Muscle of leg (tissue), 16 donors: ENCODE measurements at places on chromosomes 1 and 21. TPM values are rescaled to one million over a fixed set of nuclear protein-coding genes. Genes with fewer than 3 reads are reported as not detected.

- no peak for DNase-seq
Measured at GRCh38 chr1:7444363-7444762, 326.7 kb upstream of the VAMP3 start.

GRCh38 chr1:206631085-206631509 lies 4.2 kb upstream of the DYRK3 start:
- DNase-seq = peak; percentile 96

DNA sequence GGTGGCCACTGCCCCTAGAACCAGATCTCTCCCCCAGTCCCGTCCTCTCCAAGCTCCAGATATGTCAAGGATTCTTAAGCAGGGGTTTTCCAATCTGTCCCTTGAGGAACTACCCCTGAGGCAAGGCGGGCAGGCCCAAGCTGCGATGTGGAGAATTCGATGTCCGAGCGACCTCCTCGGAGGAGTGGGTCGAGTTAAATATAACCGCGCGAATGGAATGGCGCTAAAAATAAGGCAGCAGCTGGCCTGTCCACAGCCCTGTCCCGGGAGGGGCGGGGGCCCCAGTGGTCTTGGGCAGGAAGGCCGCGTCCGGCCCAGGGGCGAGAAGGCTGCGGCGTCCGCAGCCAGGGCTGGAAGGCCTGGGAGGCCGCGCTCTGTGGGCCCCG lies 5.8 kb upstream of the FOXD3 start:
- DNase-seq = peak; percentile 68

- no peak for DNase-seq
Measured at GRCh38 chr1:171219346-171220080, 28.8 kb upstream of the FMO1 start.

GRCh38 chr1:82799261-82799660 lies 998.5 kb downstream of the ADGRL2 start:
- no peak for DNase-seq

GRCh38 chr1:45230537-45230936 lies 24.1 kb upstream of the ZSWIM5 start:
- DNase-seq = no peak

DNA sequence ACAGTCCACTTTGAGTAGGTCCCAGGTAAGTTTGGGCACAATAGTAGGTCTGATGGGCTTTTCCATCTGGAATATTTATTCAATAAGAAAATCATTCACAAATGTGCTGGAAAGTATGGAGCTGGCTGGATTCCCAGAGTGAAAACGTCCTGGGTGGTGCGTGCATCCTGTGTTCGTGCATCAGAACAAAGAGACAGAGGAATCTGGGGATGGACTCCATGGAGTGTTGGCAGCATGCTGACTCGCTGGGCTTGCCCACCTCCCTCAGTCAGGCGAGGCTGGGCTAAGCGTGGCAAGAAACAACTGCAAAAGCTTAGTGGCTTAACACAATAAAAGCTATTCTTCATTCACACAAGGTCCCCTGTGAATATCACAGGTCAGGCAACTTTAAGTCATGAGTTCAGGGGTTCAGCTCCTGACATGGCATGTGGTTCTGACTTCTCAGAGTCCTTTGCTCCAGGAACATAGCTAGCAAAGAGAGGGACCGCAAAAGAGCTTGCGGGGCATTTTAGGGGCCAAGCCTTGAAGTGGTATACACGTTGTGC lies 151.6 kb upstream of the ZNF644 start:
- DNase-seq = peak; percentile 73

DNA sequence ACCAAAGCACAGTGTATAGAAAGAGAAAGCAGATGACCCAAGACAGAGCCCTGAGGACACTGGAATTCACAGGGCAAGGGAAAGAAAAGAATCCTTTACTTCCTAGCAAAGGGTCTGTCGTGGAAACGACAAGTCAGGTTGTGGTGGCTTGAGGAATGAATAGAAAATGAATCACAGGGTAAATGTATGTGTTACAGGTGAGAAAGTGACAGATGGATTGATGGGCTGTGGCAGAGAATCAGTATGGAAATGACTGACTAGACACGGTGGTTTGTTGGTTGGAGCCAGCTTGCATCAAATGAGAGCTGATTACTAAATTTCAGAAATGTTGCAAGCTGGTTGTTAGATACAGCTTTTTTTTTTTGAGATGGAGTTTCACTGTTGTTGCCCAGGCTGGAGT lies 46.9 kb downstream of the PTP4A2 start:
- no peak for DNase-seq

- no peak for DNase-seq
Measured at GRCh38 chr1:61160526-61160925, 78.2 kb downstream of the NFIA start.

- no peak for DNase-seq
Measured at GRCh38 chr1:45785583-45785982, 17.8 kb upstream of the MAST2 start.

- DNase-seq = no peak
Measured at GRCh38 chr1:161307892-161308638, 1.7 kb downstream of the MPZ start.

DNA sequence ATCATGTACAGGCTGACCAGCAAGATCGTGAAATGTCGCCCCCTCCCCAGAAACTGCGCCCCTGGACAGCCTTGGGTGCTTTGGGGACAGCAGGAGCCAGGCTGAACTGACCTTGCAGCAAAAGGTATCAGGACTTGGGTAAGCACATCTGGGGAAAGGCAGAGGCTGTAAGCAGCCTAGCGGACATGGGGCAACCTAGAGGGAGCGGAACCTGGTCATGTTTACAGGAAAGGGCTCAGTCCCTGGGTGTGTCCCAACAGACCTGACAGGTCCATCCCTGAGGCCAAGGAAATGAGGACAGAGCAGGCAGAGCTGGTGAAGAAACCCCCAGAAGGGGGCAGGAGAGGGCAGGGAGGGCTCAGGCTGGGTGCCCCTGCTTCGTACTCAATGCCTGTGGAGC lies 3.1 kb upstream of the S100A8 start:
- DNase-seq = no peak

GRCh38 chr1:211036381-211037060 lies 97.4 kb downstream of the KCNH1 start:
- DNase-seq = no peak

- no peak for DNase-seq
Measured at GRCh38 chr1:17948594-17948993, 159.0 kb upstream of the IGSF21 start.

- DNase-seq = no peak
Measured at GRCh38 chr1:58802640-58803399, 19.0 kb upstream of the JUN start.

DNA sequence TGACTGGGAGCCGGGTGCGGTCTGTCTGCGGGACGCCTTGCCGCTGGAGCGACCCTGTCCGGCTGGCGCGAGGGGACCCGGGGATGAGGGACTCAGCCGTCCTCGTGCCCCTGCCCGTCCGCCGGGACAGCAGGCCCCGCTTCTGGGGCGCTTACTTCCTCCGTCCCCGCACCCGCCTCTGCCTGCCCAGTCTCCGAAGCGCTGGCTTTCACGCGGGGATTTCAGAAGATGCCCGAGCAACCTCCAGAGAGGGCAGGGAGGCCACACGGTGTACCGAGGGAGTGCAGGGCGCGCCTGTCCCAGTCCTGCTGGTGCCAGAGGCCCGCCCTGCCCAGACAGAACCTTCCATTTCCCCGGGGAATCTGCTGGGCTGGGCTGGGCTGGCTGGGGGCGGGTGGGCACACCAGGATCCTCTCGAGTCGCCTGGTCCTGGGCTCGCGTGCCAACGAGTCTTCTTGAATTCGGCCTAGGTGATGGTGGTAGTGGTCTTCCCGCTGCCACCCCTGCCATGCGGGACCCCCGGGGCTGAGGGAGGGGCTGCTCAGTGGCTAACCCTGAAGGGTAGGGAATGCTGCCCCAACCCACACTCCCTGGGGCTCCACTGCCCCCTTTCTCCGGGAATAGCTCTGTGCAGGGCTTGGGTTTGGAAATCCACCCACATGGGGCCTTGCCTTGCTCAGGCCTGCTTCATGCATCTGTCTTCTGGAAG lies 2.5 kb upstream of the TRPM2 start:
- no peak for DNase-seq

DNA sequence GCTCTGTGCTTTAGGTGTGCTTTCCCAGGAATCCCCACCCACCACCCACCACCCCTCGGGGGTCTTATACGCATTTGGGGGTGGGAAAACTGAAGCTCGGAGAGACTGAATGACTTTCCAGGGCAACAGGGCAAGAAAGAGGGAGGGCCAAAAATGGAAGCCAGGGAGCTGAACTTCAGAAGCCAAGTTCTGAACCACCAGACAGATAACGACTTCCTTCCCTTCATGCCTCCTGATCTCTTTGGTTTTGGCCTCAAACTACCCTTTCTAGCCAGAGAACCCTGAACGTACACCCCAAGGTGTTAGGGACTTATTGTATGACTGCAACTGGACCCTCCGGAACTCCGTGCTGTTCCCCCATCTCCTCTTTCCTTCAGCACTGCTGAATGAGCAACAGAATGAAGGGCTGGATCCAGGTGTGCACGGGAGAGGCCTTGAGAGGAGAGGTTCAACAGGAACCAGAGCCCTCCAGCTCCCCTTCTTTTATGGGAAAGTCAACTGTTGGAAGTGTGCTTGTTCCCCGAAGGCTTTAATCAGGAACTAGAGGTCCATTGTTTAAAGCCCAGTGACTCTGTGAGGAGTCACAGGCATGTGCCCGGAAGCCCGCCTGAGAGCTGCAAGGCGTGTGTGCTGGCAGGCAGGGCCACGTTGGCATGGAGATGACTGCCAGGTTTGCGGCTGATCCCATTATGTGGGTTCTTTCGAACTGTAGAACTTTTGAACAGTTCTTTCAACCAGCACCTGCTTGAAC lies 3.1 kb downstream of the BACE2 start:
- peak; percentile 38 for DNase-seq

GRCh38 chr1:28877132-28877781 lies 37.1 kb upstream of the EPB41 start:
- peak; percentile 76 for DNase-seq

DNA sequence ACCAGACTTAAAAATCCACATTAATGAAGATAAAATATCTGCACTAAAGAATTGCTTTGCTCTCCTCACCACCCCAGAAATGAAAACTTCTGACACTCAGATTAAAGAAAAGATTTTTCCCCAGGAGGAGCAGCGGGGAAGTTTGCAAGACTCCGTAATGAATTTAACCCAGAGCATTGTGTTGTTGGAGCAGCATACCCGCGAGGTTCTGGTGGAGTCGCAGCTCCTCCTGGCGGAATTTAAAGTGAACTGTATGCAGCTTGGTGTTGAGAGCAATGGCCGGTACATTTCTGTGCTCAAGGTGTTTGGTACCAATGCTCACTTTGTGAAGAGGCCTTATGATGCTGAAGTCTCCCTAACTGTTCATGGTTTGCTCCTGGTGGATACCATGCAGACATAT lies 46.4 kb downstream of the VPS13D start:
- DNase-seq = peak; percentile 30

GRCh38 chr1:64437453-64437852 lies 32.5 kb upstream of the CACHD1 start:
- DNase-seq = no peak

- DNase-seq = no peak
Measured at GRCh38 chr1:7578206-7578605, 192.9 kb upstream of the VAMP3 start.

DNA sequence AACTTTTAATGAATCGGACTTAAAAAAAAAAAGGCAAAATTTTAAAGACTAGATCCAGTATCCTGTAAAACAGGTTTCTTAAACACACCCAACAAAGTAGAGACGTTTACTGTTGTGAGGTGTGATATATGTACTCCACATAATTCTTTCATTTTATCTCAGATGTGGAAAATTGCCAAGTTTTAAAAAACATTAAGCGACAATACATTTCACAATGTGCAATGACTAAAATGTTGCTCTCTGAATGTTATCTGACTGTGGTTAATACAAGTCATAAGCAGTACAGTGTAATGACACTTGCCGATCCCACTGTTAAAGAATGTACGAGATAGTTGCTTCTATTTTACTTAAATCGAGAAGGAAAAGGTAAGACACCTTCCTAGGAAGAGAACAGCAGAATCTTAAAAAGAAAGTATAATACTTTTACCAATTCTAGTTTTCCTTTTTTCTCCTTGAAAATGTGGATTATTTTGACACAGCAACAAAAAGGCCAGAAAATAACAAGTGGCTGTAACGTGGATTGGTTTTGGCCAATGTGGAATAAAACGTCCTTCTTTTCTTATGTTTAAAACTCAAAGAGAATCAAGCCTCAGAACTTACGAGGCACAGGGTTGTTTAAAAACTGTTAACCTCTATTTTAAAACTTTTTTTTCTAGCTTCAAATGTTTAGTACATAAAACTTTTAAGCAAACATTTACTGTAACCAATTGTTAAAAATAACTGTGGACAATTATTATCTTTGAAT lies 51.4 kb downstream of the TP53BP2 start:
- DNase-seq = no peak

- no peak for DNase-seq
Measured at GRCh38 chr1:27865821-27866220, 6.5 kb upstream of the THEMIS2 start.

- no peak for DNase-seq
Measured at GRCh38 chr1:22380024-22380785, 71.4 kb upstream of the ZBTB40 start.

GRCh38 chr1:109241344-109241743 lies 8.0 kb upstream of the CELSR2 start:
- DNase-seq = no peak

DNA sequence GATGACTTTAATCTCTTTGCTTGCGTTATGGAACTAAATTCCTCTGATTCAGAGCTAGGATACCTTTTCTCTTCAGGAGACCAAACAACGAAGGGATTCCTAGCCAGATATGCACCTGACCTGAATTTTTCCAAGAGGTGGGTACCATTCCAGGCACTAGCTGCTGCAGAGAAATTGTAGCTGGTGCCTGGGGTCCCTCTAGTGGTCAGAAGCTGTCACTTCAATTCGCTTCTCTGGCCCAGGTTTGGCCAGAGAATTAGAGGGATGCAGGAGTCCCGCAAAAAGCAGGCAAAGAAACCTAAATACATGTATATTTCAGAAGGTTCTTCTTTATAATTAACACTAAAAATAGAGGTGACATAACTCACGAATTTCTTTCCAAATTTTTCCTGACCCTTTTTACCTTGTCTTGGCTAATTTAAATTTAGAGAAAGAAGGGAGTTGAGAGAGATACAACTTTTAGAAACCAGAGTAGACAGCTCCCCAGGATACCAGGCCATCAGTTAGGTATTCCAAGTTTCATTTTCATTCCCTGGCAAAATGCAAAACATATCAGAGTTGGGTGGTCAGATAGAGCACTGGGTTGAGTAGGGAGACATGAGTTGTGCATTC lies 9.6 kb downstream of the ACKR1 start:
- peak; percentile 32 for DNase-seq

The ITLN1 gene
- total RNA-seq = 0.13 TPM

The FAM72A gene
- 3.3 TPM for total RNA-seq

The IFNAR1 gene
- 13.5 TPM for total RNA-seq

The PDPN gene
- 14.5 TPM for total RNA-seq

The NPHS2 gene
- not detected for total RNA-seq

The OXCT2 gene
- 0.44 TPM for total RNA-seq
